NB4 (cell line): ENCODE measurements at places on chromosomes 16 and 17.

- no peak for DNase-seq
Measured at GRCh38 chr17:61047515-61047914, 352.1 kb upstream of the TBX2 start.

DNA sequence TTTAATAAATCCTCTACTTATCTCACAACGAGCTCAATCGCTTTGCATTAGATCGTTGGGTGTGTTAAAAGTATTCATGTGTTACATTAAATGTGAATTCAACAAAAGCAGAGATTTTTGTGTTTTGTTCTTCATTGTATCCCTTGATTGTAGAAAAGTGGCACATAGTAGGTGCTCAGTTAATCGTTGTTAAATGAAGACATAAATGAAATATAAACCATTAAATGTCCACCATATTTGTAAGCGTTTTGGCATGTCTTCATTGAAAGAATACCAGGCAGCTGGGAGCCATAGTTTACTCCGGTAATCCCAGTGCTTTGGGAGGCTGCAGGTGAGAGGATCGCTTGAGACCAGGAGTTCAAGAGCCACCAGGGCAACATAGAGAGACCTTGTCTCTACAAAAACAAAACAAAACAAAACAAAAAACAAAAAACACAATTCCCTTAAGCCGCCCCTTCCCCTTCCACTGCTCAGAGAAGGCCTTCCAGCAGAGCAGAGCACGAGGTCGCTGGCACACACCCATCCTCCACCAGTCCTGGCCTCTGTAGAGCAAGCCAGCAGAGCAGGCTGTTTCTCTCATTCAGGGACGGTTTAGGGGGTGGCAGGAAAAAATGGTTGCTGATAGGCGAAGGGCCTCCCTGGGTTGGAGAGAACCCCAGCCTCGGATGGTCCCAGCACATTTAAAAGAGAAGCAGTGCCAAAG is 673 bp upstream of the CHD9 start:
- peak; percentile 58 for DNase-seq

- no peak for DNase-seq
Measured at GRCh38 chr16:12288537-12289174, 312.1 kb downstream of the SNX29 start.

DNA sequence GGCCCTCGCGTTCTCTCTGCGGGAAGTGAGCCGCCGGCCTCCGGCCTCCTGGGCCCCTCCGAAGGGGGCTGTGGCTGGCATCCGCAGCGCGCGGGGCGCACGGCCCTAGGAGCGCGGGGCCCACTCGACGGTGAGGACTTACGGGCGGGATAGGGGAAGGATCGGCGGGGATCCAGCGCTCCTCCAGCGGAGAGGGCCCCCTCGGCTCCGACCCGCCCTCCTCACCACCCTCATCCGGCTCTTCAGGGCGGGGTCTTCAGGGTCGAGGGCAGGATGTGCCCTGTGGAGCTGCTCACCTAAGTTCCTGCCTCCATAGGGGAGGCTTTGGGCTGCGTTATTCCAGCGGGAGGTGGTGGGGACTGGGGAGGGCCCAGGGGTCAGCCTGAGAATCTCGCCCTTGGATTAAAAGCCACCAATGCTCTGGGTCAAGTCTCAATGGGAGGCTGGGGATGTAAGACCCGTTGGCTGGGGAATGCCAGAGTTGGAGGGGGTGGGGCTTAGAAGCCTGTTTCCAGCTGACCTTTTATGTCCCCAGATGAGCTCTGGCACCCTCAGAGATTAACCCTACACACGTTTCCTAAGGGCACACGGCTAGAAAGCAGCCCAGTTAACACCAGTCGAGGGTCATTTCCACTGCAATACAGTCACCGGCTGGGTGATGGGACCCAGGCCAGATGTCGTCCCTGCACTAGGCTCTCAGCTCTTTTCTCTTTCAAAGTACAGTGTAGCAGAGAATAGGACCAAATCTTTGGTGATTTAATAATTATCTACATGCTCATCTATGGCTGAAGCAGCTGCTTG is 13.4 kb downstream of the TBX2 start:
- no peak for DNase-seq

DNA sequence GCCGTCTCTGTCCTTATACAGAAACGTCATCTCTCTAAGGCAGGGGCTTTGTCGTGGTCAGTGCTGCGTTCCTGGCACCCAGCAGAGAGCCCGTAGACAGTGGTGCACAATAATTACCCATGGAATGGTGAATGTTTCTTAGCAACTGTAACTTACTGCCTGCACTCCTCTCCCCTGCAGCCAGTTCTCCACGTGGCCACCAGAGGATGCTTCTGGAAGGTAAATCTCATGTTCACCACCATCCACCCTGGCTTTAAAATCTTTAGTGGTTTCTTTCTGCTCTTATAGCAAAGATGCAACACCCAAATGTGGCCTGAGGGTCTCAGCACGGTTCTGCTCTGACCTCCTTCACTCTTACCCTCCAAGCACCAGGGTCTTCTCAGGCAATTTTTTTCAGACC is 150.8 kb downstream of the GRIN2A start:
- DNase-seq, result no peak

- peak; percentile 92 for DNase-seq
Measured at GRCh38 chr16:81821436-81822128, 42.5 kb downstream of the PLCG2 start.

DNA sequence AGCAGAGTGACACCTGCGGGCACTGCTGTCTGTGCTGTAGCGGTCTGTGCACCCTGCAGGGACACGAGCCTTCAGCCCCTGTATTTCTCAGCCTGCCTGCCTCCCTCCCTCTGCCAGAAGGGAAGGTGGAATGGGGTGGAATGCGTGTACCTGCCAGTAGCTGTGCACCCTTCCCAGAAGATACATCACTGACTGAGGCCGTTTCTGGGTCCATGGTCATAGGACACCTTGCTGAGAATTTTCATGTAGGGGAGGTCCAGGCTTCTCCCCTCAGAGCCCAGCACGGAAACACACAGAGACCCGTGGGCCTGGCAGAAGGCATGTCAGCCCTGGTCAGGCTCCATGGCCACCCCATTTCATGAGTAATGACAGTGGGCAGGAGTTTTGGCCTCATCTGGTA is 16.5 kb downstream of the DBNDD1 start:
- no peak for DNase-seq

- DNase-seq, result no peak
Measured at GRCh38 chr16:72126429-72126765, 32.8 kb downstream of the DHX38 start.

DNA sequence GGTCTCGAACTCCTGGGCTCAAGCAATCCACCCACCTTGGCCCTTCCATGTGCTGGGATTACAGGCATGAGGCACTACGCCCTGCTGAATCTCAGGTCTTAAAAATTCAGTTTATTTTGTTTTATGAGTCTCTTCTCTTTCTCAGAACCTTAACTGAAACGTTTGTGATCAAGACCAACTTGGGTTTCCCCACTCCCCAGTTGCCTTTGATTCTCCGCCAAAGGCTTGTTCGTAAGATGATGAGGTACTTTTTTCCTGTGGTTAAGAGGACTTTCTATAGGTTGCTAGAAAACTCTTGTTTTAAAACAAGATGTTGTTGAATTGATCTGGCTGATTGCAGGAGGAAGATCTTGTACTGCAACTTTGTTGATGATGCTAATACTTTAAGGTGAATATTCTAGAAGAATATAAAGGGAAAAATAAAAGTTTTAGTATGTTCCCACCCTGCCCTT is 11.7 kb downstream of the ABCC1 start:
- DNase-seq, result no peak

GRCh38 chr17:4519361-4519788 is 20.7 kb downstream of the SPNS2 start:
- no peak for DNase-seq

GRCh38 chr16:13289515-13289914 is 388.1 kb downstream of the SHISA9 start:
- DNase-seq, result no peak

GRCh38 chr16:20901436-20902112 is 1.0 kb downstream of the LYRM1 start:
- DNase-seq, result peak; percentile 73

GRCh38 chr17:76752006-76752405 is 14.1 kb downstream of the MFSD11 start:
- no peak for DNase-seq

DNA sequence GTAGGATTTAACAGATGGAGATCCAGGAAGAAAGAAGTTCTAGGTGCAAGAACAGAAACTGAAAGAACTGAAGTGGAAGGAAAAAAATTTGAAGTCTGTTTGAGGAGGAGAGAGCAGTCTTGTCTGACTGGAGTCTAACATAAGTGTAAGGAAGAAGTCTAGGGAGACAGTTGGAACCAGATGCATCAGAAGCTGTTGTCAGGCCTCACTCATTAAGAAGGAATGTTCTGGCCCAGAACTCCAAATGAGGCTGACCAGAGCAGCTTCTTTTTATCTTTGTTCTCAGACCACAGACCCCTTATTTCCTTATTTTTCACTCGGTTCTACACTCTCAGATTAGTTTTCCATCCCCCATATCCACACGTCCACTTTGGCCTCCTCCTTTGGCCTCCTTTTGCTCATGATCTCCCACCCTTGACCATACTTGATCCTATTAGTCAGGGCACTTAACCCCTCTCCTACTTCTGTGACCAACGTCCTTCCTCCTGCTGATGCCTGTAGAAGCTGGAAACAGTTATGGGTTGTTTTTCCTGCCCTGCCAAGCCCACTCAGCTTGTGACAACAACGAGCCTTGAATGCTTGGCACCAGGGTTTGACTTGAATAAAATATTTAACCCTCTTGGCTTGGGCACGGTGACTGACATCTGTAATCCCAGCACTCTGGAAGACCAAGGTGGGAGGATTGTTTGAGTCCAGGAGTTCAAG is 7.0 kb upstream of the MYH2 start:
- no peak for DNase-seq

DNA sequence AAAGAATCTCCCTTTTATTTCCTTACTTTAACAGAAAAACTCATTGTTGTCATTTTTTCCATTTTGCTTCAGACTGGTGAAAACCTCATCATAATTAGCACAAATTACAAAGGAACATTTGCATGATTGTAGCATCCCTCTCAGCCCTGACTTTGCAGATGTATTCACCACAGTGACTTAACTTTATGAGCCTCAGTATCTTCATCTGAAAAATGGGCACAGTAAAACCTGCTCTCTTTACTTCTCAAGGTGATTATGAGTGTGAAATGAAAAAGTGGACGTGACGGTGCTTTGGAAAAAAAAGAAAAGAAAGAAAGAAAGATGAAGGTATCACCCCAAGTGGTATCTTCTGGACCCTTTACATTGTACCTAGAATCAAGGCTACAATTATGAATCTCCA is 193.4 kb upstream of the TOX3 start:
- no peak for DNase-seq

DNA sequence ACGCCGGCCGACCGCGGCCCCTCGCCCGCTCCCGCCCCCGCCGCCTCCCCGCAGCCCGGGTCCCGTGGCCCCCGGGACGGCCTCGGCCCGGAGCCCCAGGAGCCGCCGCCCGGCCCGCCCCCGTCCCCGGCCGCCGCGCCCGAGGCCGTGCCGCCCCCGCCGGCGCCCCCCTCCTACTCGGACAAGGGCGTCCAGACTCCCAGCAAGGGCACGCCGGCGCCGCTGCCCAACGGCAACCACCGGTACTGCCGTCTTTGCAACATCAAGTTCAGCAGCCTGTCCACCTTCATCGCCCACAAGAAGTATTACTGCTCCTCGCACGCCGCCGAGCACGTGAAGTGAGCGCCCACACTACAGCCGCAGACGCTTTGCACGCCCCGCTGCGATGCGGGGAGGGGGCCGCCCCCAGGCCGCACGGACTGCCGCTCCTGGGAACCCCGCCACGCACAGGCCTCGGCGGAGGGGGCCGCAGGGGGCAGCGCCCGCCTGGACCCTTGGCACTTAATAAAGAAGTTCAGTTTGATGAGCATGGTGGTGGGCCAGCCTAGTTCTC is 35.5 kb upstream of the ZC3H18 start:
- peak; percentile 79 for DNase-seq

DNA sequence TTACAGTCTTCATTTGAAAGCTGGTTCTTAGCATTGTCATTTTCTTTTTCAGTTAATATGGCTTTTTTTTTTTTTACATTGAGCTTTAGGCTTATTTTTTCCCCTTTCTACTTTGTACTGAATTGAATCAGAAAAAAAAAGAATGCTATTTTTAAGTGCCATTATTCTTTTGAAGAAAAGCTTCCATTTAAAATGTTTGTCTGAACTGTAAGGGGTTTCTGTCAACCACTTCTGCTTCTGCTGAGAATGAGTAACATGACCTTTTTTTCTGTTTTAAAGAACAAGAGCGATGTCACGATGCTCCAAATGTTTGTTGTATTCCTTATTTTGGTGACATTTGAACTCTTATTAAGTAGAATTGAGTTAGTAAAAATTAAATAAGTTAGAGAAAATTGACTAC is 50.0 kb downstream of the MRTFB start:
- DNase-seq, result peak; percentile 3

GRCh38 chr17:57133486-57133885 is 48.4 kb downstream of the AKAP1 start:
- no peak for DNase-seq
